Uterine smooth muscle cell (primary cell): ENCODE measurements at places on chromosomes 5 and 9. TPM values are rescaled to one million over a fixed set of nuclear protein-coding genes. Genes with fewer than 3 reads are reported as not detected.

Gene HTR4
- not detected in 2 replicates for total RNA-seq

Gene S1PR3
- total RNA-seq = 11.7 and 14.5 TPM in 2 replicates

Gene C5
- 8.0 and 9.1 TPM in 2 replicates for total RNA-seq

Gene TPD52L3
- not detected in 2 replicates for total RNA-seq

Gene PHF24
- total RNA-seq = under 0.01 and 0.11 TPM in 2 replicates

Gene SCGB3A1
- not detected in 2 replicates for total RNA-seq

Gene SLC34A3
- not detected in 2 replicates for total RNA-seq

Gene GABBR2
- 0.11 and 0.12 TPM in 2 replicates for total RNA-seq

Gene INSL4
- total RNA-seq = not detected in 2 replicates

Gene ABITRAM
- 6.5 and 6.9 TPM in 2 replicates for total RNA-seq

Gene NUTM2F
- not detected in 2 replicates for total RNA-seq

Gene EPB41L4B
- 0.11 and 0.12 TPM in 2 replicates for total RNA-seq

Gene PCDHGA9
- total RNA-seq = 4.0 and 4.2 TPM in 2 replicates

Gene SAXO1
- total RNA-seq = under 0.01 TPM in 1 of 2 replicates, not detected in the other

Gene OR1J2
- total RNA-seq = not detected in 2 replicates

Gene SMIM32
- total RNA-seq = not detected in 2 replicates

Gene PCDHB3
- 0.75 and 0.77 TPM in 2 replicates for total RNA-seq

Gene CETN3
- 19.9 and 21.2 TPM in 2 replicates for total RNA-seq

Gene PPP1R26
- 20.6 and 22.9 TPM in 2 replicates for total RNA-seq

Gene KCNMB1
- under 0.01 TPM in 1 of 2 replicates, not detected in the other for total RNA-seq

Gene CCDC180
- 1.1 and 4.5 TPM in 2 replicates for total RNA-seq

Gene QRFP
- total RNA-seq = not detected in 2 replicates

Gene ELAVL2
- under 0.01 and 0.22 TPM in 2 replicates for total RNA-seq

Gene EGFL7
- total RNA-seq = 7.2 and 12.2 TPM in 2 replicates

Gene IFNA21
- not detected in 2 replicates for total RNA-seq

Gene GLDC
- 1.4 and 3.1 TPM in 2 replicates for total RNA-seq

Gene WDR5
- total RNA-seq = 20.1 and 27.8 TPM in 2 replicates

Gene ARID3C
- total RNA-seq = 0.12 and 0.22 TPM in 2 replicates

Gene WDR38
- 0.11 TPM in 1 of 2 replicates, not detected in the other for total RNA-seq

Gene NMUR2
- under 0.01 TPM in 1 of 2 replicates, not detected in the other for total RNA-seq

Gene TMEM215
- total RNA-seq = under 0.01 TPM in 1 of 2 replicates, not detected in the other

Gene TLX3
- total RNA-seq = not detected in 2 replicates

Gene HRCT1
- total RNA-seq = 0.11 and 0.25 TPM in 2 replicates

Gene CLK4
- 21.5 and 22.5 TPM in 2 replicates for total RNA-seq

Gene APBA1
- 9.2 and 14.4 TPM in 2 replicates for total RNA-seq

Gene SPOCK1
- 42.7 and 167 TPM in 2 replicates for total RNA-seq

Gene PCDHGA5
- total RNA-seq = 0.55 and 0.87 TPM in 2 replicates

Gene PCDHA2
- under 0.01 and 0.11 TPM in 2 replicates for total RNA-seq
